ENCODE measurements at places on chromosomes 4 and X.

- no peak for DNase-seq
Observed at GRCh38 chr4:137454767-137455166, 77.5 kb downstream of the PCDH18 start.

DNA sequence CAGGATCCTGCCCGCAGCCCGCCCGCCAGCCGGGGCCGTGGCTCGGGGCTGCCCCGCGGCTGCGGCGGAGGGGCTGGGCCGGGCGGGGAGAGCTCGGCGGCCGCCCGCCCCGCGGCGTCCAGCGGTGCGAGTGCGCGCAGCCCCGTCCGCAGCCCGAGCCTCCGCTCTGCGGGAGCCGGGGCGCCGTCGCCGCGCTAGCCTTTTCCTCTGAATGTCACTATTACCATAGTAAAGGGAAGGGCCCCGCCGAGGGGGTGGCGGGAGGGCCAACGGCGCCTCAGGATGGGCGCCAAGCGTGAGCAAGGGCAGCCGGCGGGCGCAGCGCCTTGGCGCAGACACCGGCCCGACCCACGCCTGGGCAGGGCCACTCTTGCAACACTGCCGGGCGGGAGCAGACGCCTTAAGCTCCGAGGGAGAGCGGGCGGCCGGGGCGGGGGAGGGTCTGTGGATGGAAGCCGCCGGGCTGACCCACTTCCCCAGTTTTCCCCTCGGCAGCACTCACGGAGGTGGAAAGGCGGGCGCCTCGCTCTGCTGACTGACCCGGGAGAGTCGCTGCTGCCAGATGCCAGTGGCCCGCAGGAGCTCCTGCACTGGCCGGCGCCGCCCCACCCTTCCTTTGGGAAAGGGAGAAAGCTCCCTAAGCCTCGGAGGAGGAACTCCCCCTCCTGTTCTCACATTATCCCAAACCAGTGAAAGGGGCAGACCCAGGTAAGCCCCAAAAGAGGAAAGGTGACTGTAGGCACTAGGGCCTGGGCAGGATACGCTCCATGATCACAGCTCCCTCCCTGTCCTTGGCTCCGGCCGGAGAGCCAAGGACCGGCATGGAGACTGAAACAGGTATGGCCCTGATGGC is 329.4 kb downstream of the HNRNPD start:
- no peak for DNase-seq

DNA sequence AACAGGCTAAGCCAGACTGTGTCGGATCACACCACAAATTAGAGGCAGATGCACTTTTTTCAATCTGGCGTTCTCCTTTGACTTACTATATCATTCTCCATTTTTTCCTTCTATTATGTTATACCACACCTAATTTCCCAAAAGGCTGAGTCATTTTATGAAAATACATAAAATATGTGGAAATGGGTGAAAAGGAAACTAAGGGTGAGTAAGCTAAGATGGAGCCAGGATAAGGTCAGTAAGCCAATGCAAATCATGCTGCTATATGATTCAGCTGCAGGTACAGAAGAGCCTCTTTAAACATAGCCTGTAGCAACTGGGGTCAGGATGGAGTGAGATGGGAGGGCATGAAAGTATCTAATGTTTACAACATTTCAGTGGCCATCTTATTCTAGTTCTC is 94.0 kb upstream of the TEX13A start:
- no peak for DNase-seq

DNA sequence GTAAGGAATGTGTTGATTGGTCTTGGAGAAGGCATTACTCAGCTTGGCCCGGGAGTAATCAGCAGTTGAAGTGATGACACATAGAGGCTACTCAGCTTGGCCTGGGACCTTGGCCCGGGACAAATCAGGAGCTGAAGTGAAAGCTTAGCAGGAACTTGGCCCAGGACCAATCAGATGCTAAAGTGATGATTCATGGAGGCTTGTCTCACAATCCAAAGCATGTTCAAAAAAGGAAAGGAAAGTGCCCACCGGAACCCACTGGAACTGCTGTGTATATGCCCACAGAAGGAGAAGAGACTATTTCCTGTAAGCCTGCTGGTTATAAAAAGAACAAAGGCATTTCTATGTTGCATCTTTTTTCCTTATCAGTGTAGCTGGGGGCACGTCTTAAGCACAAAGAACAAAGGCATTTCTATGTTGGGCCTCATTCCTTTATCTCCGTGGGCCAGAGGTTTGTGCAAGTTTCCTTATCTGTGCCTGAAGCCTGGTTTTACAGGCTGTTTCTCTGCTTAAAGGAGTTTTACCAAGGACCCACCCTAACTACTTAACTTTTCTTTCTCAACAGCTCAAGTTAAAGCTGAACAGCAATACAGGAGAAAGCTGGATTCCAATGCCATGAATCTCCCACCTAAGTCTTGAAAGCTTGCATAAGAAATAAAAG is 1176.7 kb downstream of the NLGN4X start:
- no peak for DNase-seq

GRCh38 chrX:136171420-136171819 is 24.1 kb downstream of the FHL1 start:
- no peak for DNase-seq

DNA sequence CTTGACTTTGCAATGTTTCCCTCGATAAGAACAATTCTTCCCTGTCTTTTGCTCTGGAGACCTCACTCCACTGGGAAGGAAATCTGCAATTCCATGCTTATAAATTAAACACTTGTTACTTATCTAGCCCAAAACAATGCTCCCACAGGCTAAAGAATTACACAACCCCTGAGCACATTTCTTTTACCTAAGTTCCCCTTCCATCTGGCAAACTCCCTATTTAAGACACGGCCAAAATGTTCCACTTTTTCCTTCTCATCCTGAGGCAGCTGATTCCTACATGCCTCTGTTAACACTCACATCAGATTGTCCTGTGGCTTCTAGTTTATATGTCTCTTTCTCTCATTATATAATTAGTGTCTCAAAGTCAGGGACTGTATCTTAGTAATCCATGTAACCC is 211.7 kb downstream of the COX18 start:
- no peak for DNase-seq

DNA sequence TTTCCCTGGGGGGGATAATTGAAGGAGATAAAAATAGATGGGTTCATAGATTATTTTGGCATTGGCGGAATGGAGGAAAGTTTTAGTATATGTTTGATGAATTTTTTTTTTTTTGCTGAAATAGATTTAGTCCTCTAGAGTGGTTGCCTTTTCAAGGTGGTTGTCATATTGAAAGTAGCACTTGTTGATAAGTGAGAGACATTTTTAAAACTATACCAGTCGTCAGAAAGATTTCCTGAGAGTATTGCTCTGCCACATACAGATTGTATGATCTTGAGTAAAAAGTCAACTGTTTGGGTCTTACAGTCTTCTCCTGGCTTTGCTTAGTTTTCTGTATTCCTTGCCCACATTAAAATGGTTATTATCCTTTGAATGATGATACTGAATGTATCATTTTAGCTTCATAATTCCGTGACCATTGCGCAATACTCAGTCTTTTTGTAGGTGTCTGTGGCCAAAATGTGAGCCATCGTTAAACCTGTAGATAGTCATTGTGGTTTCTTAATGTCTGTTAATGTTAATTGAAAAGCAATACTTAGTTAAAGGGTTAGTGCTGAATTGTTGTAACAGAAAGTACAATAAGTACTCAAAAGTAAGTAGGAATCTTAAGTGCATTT is 7.1 kb downstream of the SMARCAD1 start:
- DNase-seq = no peak

DNA sequence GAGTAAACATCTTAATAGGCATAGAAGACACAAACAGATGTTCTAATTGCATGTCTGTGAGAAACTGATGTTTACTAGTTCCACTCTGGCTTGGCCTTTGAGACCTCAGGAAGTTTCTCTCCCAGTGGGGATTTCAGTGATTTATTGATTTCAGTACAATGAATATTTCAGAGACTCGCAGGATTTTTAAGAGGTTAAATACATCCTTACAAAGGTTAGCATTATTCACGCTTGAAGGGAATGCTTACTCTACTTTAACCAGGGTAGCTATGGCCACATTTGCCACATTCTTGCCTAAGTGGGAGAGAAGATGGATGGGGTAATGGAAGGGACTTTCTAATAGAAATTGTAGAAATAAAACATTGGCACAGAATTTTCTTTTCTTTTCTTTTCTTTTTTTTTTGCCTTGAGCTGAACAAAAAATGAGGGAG is 480.1 kb downstream of the SPRY1 start:
- DNase-seq = no peak

DNA sequence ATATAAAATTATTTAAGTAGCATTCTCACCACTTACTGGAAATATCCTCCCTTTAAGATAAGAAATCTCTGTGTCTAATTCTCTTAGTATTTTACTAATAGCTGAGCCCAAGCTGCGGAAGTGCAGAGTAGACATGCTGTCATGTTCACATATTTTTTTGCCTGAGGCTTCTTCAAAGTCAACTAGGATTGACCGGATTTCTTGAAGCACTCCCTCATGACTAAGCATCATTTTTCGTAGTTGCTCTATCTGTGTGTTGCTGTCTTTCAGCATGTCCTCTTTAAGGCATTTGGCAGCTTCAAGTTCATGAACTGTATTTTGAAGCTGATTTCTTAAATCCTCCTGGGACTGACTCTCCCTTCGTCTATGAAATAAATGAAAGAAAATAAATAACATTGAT is 36.9 kb downstream of the CCDC158 start:
- no peak for DNase-seq

GRCh38 chr4:184807797-184808712 is 17.7 kb downstream of the ACSL1 start:
- no peak for DNase-seq

DNA sequence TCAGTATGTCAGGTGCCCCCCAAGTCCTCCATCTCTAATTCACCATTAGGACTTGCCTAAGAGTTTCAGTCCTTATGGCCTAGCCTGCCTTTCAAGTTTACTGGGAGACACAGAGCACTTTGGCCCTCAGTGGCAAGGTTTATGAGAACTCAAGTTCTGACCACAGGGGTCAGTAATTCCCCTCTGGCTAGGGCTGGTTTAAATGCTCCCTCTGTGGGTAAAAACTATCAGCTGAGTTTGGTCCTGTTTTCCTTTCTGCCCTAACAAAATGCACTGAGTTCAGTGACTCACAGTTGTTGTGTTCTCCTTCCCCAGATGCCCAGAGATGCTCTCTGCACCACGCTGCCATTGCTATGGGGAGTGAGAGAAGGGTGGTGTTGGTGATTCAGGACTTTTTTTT is 163.2 kb downstream of the RELL1 start:
- no peak for DNase-seq

DNA sequence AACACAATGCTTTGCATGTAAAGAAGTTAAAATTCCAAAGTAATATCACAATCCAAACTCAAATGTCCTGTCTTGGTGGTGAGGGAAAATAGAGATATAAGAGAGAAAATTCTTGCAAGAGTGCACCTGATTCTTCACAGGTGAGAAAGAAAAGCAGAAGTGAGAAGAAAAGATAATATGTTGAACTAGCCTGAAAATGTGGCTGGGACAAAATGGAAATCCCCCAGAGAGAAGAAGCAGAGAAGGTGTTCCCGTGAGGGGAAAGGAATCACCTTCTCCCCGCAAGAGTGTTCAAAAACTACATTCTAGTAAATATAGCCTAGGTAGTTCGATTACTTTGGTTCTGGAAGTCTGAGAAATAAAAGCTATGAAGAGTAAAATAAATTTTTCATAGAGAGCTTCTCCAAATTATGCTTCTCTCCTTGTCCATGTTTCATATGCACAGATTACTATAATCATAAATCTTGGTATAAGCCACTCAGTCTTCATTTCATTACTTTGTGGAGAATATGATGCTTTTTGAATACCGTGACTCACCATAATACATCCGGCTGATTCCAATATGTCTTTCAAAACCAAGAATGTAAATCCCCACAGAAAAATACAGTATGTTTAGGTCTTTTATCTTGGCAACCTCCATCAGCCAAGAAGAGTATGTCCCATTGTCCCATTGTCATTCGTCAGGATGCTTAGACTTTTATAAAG is 63.1 kb downstream of the COX18 start:
- DNase-seq = no peak

GRCh38 chrX:141405853-141406492 is 163.7 kb upstream of the SPANXC start:
- DNase-seq = no peak

DNA sequence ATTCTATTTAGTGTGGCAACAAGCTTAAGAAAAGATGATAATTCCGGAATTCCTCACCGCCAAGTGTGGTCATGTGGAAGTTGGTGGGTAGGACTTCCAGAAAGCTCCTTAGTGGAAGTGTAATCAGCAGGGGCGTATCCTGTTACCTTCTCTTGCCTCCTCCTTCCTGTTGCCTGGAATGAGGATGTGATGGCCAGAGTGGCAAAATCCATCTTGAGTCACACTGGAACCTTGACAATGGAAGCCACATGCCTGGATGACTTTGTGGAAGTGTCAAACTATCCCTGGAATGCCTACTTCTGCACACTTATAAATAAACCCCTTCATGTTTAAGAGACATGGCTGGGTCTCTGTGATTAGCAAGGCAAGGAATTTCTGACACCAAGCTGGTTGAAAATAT is 191.0 kb downstream of the PRDM5 start:
- DNase-seq = no peak

- no peak for DNase-seq
Observed at GRCh38 chr4:114658179-114658578, 59.6 kb downstream of the UGT8 start.

- DNase-seq = peak; percentile 10
Observed at GRCh38 chrX:39850630-39851152, 247.1 kb downstream of the BCOR start.

- no peak for DNase-seq
Observed at GRCh38 chr4:79292008-79292407, 33.9 kb downstream of the NAA11 start.

Measured in activated CD4-positive, alpha-beta T cell treated with anti-CD3 and anti-CD28 coated beads, Interleukin-2, amount 50 U/mL, for 24 hours (primary cell).